ENCODE measurements at places on chromosomes 4 and X.
A peak's percentile ranks its signal among the peaks of the same experiment; 100 is the strongest.

DNA sequence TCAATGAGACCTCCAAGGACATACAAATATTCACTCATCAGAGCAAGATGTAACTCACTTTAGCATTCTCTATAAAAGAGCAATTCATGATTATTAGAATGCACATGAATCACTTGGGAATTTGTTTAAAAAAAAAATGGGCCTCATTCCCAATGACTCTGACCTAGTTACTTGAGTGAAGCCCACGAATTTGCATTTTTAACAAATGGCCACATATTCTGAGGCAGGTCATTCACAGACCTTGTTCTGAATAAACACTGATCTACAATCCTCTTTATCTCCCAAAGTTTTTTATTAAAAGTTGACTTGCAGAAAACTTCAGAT lies 255.1 kb upstream of the VEGFC start:
- DNase-seq, result no peak

DNA sequence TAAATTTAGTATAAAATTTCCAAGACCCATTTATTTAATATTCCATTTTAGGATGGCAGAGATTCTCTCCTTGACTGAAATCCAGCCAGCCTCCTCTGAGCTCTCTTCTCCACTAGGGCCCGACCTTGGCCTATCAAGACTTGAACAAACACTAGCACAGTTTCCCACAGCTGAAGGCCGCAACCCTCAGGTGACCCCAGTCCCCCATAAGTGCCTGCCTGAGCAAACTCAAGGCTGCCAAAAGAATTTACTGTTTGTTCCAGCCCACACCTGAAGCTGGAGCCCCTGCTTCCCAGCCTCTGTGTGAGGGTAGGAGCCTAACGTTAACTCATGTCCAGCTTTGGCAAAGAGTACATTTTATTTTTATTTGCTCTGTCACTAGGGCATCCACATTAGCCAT lies 629.0 kb upstream of the ZFP42 start:
- DNase-seq, result no peak

GRCh38 chr4:153488006-153488891 lies 22.1 kb downstream of the TMEM131L start:
- peak; percentile 86 for DNase-seq

- no peak for DNase-seq
Measured at GRCh38 chr4:175813204-175813603, 1.1 kb upstream of the GPM6A start.

GRCh38 chr4:8849266-8850073 lies 22.2 kb downstream of the HMX1 start:
- no peak for DNase-seq

DNA sequence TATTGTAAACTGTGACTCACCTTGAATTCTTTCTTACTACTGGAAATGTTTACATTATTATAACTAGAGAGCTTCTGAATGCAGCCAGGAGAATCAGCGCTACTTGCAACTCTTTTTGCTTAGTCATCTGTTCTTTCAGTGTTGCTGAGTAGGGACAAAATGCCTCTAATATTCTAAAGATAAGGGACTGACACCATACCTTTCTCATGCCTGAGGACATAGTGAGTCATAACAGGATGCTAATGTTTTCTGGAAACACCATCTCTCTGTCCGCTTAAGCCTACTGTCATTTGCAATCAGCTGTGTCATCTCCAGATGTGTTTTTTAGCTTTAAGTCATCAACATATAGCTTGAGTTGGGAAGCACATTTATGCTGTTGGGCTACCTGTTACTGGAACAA lies 108.3 kb downstream of the QRFPR start:
- DNase-seq, result no peak

DNA sequence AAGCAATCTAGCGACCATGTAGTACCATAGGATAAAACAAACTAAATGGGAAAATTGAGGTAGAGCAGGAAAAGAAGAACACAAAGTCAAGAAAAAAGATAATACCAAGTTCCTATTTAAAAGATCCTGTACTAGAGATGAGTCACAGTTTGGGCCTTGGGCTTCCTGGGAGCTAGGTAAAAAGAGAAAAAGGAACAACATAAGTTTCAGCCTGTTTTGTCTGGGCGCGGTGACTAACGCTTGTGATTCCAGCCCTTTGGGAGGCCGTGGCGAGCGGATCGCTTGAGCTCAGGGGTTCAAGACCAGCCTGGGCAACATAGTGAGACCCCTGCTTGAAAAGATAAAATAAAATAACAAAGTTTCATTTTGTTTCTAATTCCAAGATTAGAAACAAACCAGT lies 14.0 kb upstream of the TMEM156 start:
- DNase-seq, result no peak

- DNase-seq, result no peak
Measured at GRCh38 chr4:137541876-137542646, 9.8 kb upstream of the PCDH18 start.
